ENCODE measurements at places on chromosomes 4 and X. TPM values are rescaled to one million over a fixed set of nuclear protein-coding genes. Genes with fewer than 3 reads are reported as not detected.

The PABPC4L gene
- polyA plus RNA-seq: 0.96 TPM

DNA sequence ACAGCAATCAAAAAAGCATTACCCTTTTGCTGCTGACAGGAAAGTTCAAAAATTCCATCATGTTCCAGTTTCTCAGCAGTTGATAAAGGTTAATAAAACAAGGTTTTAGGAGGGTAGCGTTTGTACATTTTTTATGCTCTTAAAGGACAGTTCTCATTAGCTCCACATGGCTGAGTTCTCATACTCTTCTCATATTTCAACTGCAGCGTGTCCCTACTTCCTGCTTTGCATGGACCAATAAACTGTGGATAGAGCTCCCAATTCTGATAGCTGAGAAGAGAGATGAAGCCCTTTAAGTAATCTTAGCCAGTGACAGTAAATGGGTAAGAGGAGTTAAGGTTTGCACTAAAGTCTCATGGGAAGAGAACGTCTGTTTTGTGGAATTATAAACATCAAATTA is 53.5 kb downstream of the SPANXA2 start:
- peak; percentile 23 for DNase-seq

DNA sequence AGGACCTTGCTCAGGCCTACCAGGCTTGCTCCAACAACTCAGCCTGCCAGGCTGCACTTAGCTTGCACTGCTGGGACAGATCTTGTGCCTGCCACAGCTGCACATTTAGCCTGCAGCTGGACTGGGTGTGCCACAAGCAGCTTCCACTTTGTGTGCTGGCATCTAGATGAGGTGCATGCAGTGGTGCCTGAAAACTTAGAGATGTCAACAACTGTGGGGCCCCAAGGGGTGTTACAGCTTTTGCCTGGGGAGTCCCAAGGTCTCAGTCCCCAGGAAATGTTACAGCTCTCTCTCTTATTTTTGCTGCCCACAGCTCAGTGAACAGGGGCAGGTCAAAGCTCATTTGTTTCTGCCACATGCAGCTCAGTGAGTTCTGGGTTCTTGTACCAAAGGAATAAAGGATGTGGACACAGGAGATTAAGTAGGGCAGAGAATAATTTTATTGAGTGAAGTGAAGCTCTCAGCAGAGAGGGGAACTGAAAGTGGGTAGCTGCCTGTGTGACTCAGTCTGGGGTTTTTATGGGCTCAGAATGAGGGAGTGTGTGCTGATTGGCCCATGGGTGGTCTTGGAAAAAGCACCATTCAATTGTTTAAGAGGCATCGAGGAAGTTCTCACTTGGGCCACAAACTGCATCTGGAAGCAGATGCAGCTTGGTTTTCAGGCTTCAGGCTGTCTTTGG is 828.3 kb downstream of the TECRL start:
- DNase-seq: no peak

DNA sequence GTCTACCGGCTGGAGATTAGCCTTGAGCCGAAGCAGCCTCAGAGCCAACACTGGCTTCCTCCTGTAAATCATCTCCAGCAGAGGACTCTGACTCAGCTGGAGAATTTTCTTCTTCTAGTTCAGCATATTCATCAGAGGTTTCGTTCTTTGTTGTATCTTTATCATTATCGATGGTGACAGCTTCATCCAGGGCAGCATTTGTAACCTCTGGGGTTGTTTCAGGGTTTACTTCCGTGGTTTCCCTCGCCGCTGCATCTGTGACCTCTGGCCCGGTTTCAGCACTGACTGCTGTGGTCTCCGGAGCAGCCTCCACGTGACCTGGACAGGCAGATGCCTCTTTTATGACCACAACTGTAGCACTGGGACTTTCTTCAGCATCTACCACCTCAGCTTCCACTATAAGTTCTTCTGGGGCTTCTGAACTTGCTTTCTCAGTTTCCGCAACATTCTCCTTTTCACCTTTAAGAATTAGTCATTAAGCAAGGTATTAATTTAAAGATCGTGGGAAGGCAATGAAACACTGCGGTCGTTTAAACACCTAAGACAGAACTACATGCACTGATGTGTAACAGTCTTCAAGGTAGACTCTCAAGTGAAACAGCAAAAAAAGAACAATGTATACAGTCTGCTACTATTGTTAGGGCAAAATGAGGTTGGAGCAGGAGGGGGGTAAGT is 13.3 kb downstream of the MGARP start:
- peak; percentile 79 for DNase-seq

DNA sequence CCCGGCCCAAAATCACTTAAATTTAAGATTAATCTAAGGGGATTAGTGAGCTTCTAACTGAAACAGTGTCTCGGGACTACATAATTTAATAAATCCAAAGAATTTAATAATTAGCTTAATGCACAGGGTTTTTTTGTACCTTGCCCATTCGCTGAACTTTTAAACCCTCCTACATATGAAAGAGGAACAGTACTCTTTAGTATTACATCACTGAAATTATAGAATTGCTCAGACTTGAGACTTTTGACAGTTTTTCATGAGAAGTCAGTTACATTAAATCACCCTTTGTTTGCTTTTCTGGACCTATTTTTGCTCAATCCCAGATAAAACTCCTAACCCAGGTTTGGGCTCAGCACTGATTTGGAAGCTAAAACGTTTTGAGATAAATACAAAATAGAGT is 2.4 kb upstream of the TADA2B start:
- DNase-seq: no peak

GRCh38 chr4:8725845-8726244 is 133.3 kb downstream of the CPZ start:
- no peak for DNase-seq

The NXF2B gene
- polyA plus RNA-seq: not detected

- DNase-seq: peak; percentile 84
These were observed 828 bp downstream of the MCUB start for GRCh38 chr4:109560687-109561461.

GRCh38 chrX:120260369-120260768 is 9.8 kb downstream of the ZBTB33 start:
- no peak for DNase-seq

- DNase-seq: no peak
These were observed 60.6 kb upstream of the SPANXN2 start for GRCh38 chrX:143781103-143781502.

GRCh38 chr4:82905205-82905604 is 4.7 kb downstream of the THAP9 start:
- no peak for DNase-seq

- no peak for DNase-seq
These were observed 145.0 kb upstream of the AADAT start for GRCh38 chr4:170234800-170235199.

The MAGEE1 gene
- polyA plus RNA-seq: 0.38 TPM

The FGFR3 gene
- 0.11 TPM for polyA plus RNA-seq

GRCh38 chr4:174496631-174497432 is 25.5 kb downstream of the HPGD start:
- no peak for DNase-seq

The SRPK3 gene
- 0.15 TPM for polyA plus RNA-seq

GRCh38 chrX:65757943-65758342 is 90.5 kb downstream of the MSN start:
- DNase-seq: no peak

- no peak for DNase-seq
These were observed 9.5 kb upstream of the NAAA start for GRCh38 chr4:75950213-75950815.

The F8A1 gene
- polyA plus RNA-seq: 5.4 TPM

DNA sequence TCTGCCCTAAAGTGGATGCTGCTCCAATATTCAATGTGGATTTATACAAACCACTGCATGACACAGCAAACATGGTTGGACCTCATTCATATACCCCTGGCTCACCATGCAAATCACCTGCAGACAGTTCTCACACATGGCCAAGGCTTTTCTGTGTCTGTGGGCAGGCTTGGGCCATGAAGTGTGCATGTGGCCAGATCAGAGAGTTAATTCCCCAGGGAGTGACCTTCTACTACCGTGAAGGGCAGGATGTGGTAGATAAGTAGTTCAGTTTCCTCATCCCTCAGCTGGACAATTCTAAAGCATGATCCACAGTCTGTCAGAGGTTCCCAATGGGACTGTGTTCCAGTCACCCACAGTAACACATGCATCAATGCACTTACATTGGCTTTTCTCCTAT is 24.6 kb upstream of the BCLAF3 start:
- no peak for DNase-seq

The UGT2B11 gene
- polyA plus RNA-seq: not detected

DNA sequence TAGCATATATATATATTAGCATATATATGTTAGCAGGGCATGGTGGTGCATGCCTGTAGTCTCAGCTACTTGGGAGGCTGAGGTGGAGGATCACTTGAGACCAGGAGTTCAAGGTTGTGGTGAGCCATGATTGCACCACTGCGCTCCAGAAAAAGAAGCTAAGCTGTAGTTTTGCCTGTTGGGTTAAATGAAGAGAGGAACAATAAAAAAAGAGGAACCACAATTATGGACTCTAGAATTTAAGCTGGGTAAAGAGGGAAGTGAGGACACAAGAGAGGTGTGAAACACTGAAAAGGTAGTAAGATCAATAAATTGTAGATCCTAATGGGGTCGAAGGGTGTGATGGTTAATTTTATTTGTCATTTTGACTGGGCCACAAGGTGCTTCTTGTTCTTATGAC is 40.5 kb upstream of the HSD17B10 start:
- DNase-seq: no peak

GRCh38 chrX:139647597-139647996 is 60.4 kb downstream of the MCF2 start:
- no peak for DNase-seq

The ASMT gene
- polyA plus RNA-seq: not detected

The DACH2 gene
- polyA plus RNA-seq: 2.4 TPM

The RAB39B gene
- 0.79 TPM for polyA plus RNA-seq

DNA sequence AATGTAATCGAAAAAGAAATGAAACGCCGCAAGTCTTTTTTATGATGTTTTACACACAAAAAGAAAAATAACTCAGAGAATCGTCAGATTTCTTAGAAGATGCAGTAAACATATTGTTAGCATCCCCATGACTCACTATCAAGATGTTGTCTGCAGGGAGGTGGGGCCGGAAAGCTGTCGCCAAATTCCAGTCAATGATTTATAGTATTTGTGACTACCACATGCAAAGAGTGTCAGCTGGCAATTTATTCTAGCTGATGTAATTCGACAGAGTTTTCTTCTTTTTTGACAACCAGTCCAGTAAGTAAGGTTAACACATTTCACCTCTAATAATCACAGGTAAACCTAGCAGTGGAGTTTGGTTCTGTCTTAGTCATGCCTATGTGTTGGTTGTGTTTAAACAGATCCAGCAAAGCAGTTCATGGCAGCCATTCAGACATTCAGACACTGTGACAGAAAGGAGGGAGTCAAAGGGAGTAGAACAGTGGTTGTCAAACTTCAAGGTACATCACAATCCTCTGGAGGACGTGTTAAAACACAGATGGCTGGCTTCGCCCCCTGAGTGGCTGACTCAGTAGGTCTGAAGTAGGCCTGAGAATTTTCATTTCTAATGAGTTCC is 19.8 kb upstream of the PPP1R2C start:
- no peak for DNase-seq

DNA sequence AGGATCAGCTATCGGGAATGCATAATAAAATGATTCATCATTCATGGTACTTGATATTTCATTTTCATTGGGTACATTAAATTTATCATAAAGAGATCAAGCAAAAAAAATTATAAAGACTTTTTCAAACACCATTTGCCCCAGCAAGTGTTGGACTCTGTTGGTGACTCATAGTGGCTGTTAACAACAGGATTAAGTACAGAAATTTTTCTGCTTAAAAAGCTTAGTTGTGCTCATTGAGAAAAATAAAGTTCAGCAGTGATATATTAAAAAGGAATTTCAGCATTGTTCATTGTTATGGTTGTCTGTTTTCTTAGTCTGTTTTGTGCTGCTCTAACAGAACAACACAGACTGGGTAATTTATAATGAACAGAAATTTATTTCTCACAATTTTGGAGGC is 86.2 kb upstream of the PCDH10 start:
- DNase-seq: no peak

Measured in fibroblast of lung (primary cell).